ENCODE measurements at places on chromosomes 11 and 22.

- DNase-seq = no peak
Observed at GRCh38 chr11:47171856-47172255, 4.8 kb downstream of the ARFGAP2 start.

- DNase-seq = peak; percentile 39
Observed at GRCh38 chr22:35601743-35602615, 15.2 kb downstream of the MB start.

DNA sequence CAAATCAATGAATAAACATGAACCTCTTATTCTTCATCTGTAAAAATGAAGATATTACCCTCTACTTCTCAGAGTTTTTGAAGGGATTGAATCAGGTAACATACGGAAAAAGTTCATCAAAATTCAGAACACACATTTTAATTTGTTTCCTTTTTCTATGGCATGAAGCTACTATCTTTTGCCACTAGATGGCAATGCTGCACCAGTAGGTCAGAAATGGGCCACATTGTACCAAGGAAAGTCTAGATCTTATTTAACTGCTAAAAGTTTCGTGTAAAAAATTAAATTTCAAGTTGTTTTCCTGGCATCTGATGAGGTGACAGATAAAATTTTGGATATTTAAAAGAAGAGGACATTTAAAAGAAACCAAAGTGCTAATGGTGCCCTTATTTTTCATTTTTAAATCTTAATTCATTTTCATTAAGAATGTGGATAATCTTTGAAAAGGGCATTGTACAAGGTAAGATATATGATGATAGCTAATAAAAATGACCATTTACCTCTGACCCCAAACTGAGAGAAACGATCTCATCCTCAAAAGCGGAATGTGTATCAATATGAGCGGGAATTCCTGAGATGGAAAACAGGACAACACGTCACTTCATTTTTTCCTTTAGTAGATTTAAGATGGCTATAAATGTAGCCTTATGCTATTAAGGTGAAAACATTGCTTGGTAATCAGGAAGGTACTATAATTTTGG is 16.1 kb downstream of the ALKBH8 start:
- DNase-seq = peak; percentile 19

DNA sequence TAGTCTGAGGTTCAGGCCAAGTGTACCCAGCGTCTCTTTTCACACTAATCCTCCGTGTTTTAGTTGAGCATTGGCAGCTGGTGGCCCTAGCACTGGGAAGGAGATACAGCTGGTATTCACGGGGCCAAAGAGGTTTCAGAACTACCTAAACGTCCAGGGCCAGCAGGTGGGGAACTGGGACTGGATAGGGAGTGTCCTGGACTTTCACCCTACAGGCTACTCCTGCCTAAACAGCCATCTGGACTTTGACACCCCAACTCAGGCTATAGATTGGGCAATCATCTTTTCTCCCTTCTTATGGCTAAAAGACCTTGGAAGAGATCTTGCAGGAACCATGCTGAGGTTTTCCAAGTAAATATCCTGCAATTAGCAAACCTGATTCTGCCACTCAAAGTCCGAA is 2.8 kb downstream of the SPON1 start:
- DNase-seq = no peak

GRCh38 chr11:6365659-6366058 is 24.6 kb upstream of the SMPD1 start:
- DNase-seq = no peak

- no peak for DNase-seq
Observed at GRCh38 chr11:109945626-109946321, 147.4 kb upstream of the ZC3H12C start.

DNA sequence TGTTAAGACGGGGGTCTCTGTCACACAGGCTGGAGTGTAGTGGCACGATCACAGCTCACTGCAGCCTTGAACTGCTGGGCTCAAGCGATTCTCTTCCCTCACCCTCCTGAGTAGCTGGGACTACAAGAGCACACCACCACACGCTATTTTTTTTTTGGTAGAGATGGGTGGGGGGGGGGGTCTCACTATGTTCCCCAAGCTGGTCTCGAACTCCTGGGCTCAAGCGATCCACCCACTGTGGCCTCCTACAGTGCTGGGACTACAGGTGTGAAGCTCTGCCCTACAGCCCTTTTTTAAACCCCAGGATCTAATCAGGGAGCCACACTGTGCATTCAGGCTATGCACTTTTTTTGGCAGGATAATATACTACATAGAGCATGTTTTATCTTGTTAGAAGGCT is 1.4 kb upstream of the DHCR7 start:
- no peak for DNase-seq

- no peak for DNase-seq
Observed at GRCh38 chr11:2131371-2132236, 7.6 kb downstream of the IGF2 start.
